Pulmonary artery endothelial cell (primary cell): ENCODE measurements at places on chromosomes 5 and 9.

- DNase-seq, result no peak
Observed at GRCh38 chr9:91680106-91680505, 256.5 kb upstream of the NFIL3 start.

GRCh38 chr5:35785601-35786085, 71.0 kb upstream of the IL7R start:
- DNase-seq, result no peak

DNA sequence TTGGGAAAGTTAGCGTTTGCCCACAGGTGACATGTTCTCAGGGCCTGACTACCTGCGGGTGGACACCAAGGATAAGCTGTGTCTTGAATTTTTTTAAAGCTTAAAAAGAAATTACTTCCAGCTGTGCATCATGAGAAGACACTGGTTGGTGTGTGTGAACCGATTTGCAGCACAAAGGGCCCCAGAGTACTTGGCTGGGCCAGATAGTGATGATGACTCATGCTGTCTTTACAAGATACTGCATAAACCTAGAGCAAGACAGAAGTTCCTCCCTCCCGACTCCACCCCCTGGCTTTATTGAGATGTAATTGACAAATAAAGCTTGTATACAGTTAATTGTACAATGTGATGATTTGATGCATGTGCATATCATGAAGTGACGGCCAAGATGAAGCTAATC, 212.8 kb downstream of the NXNL2 start:
- DNase-seq, result no peak

DNA sequence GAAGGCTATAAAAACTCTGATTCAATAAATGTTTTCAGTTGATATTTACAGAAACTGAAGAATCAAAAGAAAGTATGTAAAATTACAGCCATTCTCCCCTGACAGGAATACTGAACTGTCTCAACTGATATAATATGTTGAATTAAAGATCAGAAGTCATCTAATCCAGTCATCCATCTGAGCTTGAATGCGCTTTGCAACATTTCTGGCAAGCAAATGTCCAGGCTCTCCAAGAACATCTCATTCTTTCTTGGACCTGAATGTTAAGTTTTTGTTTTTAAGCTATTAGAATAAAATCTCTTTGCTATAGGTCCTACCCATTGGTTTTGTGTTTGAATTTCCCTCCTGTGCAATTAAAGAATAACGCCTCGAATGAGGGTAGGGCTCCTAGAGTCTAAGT, 120.5 kb downstream of the MPDZ start:
- DNase-seq, result no peak

GRCh38 chr9:129102791-129103594, 7.6 kb downstream of the CRAT start:
- no peak for DNase-seq

DNA sequence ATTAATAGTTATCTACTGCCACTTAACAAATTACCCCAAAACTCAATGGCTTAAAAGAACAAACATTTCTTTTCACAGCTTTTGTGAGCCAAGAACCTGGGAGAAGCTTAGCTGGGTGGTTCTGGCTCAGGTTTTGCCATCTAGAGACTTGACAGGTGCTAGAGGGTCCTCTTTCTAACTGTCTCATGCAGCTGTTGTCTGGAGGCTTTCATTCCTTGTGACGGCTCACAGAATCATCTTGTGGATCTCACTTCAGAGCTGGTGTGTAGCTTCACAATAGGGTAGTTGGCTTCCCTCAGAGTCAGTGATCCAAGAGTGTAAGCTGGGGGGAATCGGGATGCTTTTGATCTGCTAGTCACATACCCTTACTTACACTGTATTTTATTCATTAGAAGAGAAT, 81.2 kb upstream of the APC start:
- DNase-seq, result no peak

DNA sequence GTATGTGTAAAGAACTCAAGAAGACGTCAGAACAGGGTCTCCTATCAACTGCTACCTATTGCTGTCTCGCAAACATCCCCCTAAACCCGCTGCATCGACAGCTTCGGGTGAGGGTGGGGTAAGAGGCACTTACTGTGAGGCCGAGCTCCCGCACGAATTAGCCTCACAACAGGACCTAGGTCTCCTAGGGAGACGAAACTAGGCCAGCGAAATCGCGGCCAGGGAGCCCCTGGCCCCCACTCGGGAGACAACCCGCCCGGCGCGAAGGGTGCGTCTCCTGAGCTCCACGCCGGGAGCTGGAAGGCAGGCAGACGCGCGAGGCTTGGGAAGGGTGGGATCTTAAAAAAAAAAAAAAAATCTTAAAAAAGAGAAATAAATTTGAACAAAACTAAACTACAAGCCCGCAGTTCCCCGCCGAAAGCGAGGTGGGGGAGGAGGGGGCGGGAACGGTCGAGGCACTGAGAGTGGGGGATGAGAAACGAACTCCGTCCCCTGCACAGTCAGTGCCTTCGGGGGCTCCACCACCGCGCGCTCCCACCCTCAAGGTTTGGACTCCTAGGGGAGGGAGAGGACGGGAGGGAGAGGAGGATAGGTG, 33.0 kb upstream of the NFIB start:
- DNase-seq, result no peak

GRCh38 chr5:129978270-129978669, 74.0 kb downstream of the CHSY3 start:
- DNase-seq, result no peak

- no peak for DNase-seq
Observed at GRCh38 chr5:110638970-110639902, 87.2 kb downstream of the TMEM232 start.

GRCh38 chr5:81859624-81860023, 108.7 kb upstream of the SSBP2 start:
- no peak for DNase-seq

- DNase-seq, result no peak
Observed at GRCh38 chr5:61232490-61233050, 70.3 kb upstream of the SMIM15 start.
